ENCODE measurements at places on chromosomes 6 and 20.

DNA sequence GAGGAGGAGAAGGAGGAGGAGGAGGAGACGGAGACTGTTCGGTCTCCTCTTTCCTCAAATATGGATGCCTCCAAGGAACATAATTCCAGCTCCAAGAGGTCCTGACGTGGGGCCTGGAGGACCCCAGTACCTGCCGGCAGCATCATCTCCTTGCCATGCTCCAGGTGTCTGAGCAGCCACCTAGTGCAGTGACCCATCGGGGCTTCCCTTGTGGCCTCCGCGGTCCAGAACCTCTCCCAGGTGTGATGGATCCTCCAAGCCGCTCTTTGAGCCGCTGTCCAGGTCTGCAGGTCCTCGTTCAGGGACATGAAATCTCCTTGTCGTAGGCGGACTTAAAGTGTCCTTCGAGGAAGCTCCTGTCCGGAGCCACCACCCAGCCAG lies 35.8 kb upstream of the HLA-C start:
- no peak for DNase-seq

- no peak for DNase-seq
These were observed 384.4 kb downstream of the BMP2 start for GRCh38 chr20:7151676-7152470.

GRCh38 chr6:170369403-170369802 lies 62.8 kb downstream of the FAM120B start:
- DNase-seq = no peak

GRCh38 chr20:17958373-17959256 lies 10.0 kb downstream of the SNX5 start:
- no peak for DNase-seq

DNA sequence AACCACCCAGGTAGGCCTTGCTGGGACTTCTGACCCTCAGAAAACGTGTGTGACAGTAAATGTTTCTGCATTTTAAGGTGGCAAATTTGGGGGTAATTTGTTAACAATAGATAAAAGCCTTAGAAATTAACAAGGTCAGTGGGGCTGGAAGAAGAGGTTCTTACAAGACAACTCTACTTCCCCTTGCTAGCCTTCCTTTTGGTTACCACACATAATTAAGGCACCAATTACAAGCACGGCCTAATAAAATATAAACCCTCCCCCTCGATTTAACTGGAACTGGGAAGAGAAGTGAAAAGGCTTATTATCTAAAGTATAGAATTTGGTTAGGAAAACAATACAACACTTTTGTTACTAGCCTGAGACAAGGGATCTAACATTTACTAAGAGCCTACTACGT lies 38.8 kb downstream of the ELOVL5 start:
- DNase-seq = no peak

Data from globus pallidus (tissue), 1 donor.